ENCODE measurements at places on chromosomes 16 and 17.

GRCh38 chr16:62105244-62105643, 69.0 kb upstream of the CDH8 start:
- no peak for DNase-seq

DNA sequence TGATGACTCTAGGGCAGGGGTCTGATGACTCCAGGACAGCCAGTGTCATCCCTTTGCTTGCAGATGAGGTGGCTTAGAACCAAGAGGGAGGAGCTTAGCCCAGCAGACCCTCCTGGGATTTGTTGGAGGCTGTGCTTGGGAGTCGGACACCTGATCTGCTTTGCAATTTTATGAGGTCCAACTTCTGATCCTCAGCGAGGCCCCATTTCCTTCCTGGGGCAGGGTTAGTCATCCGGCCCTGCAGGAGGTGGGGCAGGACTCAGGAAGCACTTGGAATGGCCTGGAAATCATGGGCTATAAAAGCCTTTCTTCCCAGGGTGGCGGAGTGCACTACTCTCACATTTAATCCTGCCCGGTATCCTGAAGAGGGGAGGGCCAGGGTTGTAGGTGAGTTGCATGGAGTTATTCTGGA, 168.5 kb downstream of the MSI2 start:
- DNase-seq = no peak

DNA sequence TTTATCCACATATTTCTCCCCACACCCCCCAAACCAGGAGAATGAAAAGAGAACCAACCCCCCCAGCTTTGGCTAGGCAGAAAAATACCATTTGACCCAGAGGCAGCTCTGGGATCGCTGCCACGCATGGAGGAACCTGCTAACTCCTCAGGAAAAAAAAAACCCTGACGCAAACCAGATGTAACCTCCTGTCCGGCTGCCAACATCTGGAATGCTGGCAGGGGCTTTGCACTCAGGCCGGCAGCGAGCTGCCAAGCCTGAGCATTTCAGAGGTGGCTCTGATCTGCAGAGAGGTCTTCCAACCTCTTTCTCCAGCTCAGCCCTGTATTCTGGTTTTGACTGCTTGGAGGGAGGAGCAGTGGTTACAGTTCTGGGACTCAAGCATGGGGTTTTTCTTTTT, 8.2 kb downstream of the IGFBP4 start:
- no peak for DNase-seq

GRCh38 chr16:81638286-81638945, 140.7 kb upstream of the PLCG2 start:
- no peak for DNase-seq

DNA sequence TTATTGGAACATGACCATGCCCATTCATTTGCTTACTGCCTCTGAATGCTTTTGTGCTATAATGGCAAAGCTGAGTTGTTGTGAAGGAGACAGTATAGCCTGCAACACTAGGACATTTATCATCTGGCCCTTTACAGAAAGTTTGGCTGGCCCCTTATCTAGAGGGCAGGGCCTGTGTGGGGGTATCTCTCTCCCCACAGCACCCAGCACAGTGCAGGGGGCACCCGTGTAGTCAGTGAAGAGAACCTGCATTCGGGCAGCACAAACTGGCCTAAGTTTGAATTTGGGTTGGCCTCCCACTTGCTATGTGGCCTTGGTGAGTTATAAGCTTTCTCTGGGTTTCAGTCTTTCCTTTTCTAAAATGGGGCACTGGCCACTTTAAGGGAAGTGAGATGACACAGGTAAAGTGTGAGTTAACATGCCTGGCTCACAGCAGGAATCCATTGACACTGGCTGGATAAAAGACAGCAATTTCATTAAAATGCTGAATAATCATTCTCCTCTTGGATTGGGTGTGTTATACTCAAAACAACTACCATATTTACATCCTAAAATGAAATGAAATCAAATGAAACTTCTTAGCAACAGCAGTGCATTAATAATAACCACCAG, 12.1 kb downstream of the UBE2O start:
- DNase-seq = no peak

DNA sequence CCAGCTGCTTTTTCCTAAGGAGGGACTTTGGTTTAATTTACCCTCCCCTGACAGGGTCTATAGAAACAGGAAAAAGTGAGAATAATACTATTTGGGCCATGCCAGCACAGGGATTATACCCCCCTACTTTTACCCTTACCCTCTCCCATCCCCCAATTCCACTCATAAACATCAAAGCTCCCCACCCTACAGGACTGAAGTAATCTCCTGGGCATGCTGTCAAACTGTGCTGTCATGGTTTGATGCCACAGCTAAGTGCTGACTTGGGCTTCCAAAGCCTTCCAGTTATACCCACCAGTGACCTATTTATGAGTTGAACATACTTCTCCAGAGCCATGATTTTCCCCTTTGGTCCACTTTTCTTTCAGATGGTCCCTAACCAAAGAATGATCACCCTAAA, 12.8 kb downstream of the PHF12 start:
- DNase-seq = no peak
